Activated T-cell treated with anti-CD3 and anti-CD28 coated beads, Interleukin-2, amount 50 U/mL, for 1 hour (primary cell): ENCODE measurements at places on chromosomes 1 and 21.

DNA sequence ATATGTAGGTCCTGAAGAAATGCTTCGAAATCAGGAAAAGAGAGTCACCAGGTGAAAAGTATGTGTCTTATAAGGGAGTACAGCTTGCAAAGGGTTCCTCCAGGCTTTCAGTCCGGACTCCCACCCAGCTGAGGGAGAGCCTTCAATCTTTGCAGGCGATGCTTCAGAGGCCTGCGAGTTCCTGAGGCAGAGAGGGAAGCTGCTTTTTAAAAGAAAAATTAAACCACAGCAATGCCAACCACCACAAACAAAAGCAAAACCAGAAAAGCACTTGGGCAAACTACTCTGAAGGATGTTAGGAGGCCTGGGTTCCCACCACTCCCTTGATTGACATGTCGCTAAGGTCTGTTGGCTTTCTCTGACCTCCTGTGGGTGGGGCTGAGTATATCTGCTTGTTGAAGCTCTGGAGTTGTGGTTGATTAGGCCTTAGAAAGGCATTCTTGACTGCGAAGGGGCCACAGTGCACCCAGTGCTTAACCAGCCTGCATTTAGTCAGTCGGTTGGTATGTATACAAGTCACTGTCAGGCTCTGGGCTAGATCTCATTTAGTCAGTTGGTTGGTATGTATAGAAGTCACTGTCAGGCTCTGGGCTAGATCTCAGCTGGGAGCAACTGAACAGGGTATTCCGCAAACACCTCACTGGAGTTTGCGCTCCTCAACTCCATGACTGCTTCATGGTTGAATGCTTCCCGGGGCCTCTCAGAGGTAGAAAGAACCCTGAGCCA, 1.2 kb downstream of the NIPAL3 start:
- no peak for DNase-seq

DNA sequence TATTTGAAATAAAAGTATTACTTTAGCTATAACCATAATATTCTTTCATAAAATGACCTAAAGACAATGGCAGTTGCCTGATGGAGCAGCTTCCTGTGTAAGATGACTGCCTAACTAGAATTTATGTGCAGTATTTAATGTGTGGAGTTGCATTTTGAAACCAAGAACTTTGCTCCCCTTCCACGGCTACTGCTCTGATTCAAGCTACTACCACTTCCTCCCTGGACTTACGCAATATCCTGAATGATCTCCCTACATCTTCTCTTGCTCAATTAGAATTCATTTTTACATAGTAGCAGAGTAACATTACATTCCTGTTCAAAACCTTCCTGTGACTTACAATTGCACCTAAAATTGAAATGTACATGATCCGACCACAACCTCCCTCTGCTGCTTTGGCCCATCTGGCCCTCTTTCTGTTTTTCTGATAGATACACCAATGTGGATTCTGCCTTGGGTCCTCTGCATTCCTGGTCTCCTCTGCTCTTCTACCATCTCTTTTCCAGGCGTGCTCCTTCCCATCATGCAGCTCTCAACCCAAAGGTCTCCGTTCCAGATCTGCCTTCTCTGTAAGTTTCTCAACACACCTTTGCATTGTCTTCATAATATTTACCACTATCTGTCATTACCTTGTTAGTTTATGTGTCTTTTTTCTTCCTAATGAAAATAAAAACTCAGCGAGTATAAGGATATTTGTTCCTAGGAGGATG, 47.4 kb upstream of the USP25 start:
- no peak for DNase-seq

GRCh38 chr1:18949686-18950400, 6.6 kb downstream of the IFFO2 start:
- no peak for DNase-seq

- DNase-seq = no peak
Observed at GRCh38 chr1:107450899-107451664, 310.2 kb downstream of the NTNG1 start.

DNA sequence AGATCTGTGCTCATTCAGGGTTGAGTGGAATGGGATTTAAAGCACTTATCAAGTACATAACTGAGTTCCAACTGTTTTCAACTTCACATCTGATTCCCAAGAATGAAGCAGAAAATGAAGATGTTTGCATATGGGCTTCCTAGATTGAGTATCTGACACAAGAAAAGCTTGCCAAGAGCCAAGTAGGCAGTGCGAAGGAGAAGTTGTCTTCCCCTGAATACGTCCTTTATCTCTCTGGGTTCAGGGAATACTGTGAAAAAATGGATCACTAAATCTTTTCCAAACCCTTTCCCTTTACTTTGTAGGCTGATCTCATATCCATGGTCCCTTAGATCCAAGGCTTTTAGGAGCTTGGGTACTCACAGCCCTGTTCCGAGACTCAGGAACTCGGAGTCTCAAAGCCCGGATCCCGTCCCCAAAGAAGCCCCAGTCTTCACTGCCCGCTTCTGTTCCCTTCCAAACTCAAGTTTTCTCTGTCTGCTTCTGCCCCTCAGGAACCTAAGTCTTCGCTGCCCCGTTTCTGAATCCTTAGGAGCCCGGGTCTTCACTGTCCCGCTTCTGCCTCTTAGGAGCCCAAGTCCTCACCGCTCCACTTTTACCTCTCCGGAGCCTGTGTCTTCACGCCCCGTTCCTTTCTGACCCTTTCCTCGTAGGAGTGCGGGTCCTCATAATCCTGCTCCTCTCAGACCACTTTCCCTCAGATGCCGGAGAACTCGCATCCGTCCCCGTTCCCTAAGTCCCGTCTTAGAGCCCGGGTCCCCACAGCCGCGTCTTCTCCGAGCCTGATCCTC, 616 bp downstream of the TAF12 start:
- DNase-seq = no peak

GRCh38 chr1:168783458-168784210, 54.6 kb upstream of the DPT start:
- no peak for DNase-seq

- no peak for DNase-seq
Observed at GRCh38 chr21:16536140-16536539, 806.4 kb downstream of the USP25 start.

DNA sequence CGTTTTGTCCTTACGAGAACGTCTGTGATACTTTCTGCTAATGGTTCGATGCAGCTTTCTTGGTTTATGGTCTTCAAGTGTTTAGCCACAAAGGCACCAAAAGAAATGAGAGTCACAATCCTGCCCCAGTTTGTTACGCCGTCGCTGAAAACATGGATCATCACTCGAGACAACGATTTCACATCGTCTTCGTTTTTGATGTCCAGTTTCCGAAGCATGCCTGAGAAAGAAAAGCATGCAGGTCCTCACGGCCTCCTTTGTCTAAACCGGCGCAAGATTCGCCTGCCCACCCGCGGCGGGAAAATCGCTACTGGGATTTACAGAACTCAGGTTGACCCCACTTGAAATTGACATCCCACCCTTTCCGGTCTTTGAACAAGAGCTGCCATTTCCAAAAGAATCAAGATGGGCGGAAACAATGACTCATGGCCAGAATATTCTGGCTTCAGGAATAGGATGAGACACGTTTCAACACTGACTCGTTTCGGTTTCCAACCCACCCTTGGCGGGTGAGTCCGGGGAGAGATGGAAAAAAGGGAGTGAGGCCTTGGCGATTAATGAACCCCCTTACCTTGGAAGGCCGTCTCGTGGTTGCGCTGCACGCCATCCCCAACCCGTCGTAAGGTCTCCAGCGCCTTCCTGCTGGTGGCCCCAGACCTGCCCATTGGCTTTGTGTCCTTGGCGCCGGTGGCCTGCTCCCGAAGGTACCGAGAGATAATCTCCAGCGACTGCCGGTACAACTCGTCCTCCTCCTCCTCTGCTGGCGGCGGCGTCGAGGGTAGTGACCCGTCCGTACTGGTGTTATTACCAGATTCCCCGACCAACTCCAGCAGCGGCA, 919 bp downstream of the MCL1 start:
- DNase-seq = peak; percentile 60

GRCh38 chr21:32560896-32561295, 24.4 kb downstream of the TCP10L start:
- DNase-seq = no peak

DNA sequence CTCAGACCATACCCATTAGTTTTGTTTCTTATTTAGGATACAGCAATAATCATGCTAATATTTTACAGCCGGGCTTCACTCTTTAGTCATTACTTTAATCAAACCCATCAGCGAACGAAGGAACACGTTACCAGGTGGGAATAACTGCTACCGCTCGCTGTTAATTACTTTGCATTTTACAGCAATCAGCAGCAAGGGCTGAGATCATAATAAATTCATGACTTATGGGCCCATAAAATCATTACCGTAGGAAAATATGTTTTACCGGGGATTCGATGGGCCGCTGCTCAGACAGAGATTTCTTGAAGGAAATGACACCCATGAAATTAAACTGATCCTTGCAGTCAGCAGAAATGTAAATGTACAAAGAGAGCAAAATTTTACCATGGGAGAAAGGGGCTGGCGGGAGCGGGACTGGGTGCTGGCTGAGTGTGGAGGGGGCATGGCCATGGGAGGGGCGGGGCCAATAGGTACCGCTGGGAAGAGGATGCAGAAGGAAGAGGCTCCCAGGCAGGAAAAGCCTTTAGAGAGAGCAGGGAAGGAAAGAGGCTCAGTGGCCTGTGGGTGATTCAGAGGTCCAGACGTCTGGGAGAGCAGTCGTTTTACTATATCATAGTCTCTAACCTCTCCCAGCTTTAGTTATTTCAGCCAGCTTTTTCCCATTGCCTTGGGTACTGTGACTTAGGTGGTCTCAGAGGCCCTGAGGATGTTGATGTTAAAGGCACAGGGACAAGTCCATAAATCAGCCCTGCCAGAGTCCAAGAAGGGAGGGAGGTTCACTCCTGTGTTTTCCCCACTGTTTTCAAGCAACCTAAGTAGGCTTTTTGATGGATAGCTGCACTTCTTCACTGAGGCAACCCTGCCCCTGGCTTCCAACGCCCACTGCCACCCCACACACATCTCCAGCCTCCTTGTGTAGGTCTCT, 258.9 kb downstream of the SEC16B start:
- no peak for DNase-seq

DNA sequence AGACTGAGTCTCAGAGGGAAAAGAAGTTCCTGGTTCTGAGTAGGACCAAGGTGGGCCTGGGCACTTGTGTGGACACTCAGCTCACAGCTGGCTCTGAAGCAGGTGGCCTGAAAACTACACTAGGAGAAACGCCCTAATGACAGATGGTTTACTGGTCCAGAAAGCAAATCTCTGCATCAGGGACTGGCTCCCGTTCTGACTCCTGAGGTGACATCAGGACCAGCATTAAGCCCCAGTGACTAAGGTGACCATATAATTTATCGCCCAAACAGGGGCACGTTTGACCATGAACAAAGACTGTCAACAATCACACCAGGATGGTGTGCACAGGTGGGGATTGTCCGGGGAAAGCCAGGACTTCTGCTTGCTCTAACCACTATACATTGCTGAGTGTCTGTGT, 12.2 kb upstream of the CD34 start:
- DNase-seq = no peak

DNA sequence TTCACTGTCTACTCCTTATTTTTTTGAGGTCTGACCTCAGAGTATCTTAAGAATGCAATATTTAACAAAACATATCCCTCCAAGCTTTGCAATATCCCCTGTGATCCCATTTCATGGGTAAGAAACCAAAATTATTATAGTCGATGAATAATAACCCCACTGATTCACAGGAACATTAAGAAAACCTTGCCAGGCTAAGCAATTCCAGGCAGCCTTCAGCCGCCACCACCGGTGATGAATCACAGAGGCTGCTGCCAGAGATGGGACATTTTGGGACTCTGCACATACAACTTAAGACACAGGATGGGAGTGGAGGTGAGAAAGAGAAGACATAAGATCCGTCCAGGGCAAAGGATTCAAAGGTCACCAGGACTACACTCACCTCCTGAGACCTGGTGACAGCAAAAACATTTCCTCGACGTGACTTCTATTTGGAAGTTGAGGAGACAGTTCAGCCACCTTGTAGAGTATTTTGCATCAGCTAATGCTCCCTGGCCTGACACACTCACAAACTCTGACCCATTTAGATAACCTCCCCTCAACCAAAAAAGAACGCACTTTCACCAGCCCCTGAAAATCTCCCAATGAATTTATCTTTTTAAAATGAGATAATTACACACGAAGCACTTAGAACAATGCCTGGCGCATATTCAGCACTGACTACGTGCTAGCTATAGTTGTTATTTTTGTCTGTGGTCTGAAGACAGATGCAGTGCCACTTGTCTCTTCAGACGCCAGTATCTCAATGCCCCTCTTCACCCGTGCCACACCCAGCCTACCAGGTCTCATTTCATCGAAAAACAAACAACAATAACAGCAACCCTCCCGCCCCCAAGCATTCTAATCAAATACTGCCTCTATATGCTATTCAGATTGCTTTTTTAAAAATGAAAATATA, 17.8 kb upstream of the OVAAL start:
- no peak for DNase-seq

DNA sequence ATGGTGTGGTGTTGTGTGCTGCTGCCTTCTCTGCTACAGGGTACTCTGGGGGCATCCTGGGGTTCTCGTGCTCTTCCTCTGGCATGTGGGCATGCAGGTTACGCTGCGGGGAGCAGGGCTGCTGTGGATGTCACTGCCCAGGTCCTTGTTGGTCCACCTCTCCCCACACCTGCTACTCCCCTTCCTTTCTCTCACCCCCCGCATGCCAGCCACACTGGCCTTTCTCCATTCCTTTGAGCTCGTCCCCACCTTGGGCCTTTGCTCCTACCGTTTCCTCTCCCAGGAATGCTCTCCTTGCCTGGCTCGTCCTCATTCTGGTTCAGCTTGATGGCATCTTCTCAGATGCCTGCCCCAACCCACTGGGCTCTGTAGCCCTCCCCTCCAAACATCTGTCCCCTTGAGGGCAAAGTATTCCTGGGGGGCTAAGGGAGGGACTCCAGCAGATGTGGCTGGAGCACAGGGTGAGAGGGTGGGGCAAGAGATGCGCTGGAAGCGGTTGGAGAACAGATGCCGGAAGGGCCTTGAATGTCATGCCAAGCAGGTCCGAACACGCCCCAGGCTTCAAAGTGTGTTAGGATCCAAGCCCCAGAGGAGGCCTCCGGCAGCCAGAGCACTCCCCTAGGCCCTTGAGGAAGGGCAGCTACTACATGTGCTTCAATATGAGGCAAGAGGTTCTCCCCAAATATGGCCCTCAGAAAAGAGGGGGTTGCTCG, 23.4 kb downstream of the DMRTB1 start:
- no peak for DNase-seq

DNA sequence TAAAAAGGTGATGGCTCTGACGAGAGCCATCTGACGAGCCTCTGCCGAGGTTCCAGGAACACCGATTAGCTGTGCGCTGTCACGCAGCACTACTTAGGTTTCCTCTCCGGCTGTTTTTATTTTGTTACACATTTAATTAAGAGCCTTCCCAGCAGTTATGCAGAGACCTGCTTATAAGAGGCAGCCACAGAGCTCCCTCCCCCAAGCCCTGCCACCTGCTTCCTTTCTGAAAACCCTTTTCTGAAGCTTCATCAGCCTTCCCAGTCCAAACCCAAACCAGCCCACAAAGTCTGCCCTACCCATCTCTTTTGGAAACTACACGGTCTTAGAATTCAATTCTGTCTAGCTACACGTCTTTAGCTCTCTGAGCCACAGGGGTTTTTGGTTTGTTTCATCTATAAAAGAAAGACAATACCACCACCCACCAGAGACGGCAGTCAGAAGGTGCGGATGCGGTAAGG, 49.1 kb downstream of the ERI3 start:
- DNase-seq = no peak

- no peak for DNase-seq
Observed at GRCh38 chr1:90763930-90764329, 46.8 kb upstream of the BARHL2 start.

- no peak for DNase-seq
Observed at GRCh38 chr1:6106321-6106731, 60.6 kb downstream of the KCNAB2 start.
